ENCODE measurements at places on chromosomes 11 and 22.

DNA sequence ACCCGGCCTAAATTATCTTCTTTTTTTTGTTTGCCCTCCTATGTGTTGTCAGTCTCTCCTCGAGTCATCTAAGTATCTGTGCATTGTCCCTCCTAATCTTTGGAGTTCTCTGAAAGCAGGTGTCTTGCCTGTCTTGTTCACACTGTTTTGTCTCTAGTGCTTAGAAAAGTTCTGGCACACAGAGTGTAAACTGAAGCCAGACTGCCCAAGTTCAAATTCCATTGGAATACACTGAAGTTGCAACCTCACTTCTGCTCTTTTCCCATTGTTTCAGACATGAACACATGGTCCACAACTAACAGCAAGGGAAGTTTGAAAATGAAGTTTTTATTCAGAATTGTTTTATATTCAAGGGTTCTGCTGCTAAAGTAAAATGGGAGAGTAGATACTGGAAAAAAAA lies 38.7 kb downstream of the PAX6 start:
- no peak overlapping the region for H3K27ac ChIP-seq
- H3K36me3 ChIP-seq = no peaks in the 10 kb centered on the region
- H3K4me3 ChIP-seq = no peak overlapping the region
- no peak for DNase-seq
- no peaks in the 10 kb centered on the region for H3K4me1 ChIP-seq

DNA sequence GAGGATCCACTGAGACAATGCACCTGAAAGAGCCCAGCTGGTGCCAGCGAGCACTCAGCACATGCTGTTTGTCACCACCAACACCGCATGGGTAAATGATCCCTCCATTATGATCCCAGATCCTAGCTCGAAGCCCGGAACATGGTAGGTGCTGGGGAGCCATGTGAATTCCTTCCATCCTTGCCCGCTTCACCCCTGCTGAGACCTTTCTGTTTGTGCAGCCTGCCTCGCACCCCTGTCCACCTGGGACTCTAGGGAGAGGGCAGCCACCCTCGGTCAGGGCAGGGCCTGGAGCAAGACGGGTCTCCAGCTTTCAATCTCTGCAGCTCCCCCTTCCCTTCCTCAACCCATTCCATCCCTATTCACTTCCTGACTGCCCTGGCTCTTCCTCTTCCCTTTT lies 116.2 kb upstream of the ALX4 start:
- no peak overlapping the region for H3K27ac ChIP-seq
- no peaks in the 10 kb centered on the region for H3K36me3 ChIP-seq
- no peaks in the 10 kb centered on the region for H3K4me1 ChIP-seq
- H3K27me3 ChIP-seq = no peaks in the 10 kb centered on the region
- H3K4me3 ChIP-seq = no peak overlapping the region
- DNase-seq = no peak

DNA sequence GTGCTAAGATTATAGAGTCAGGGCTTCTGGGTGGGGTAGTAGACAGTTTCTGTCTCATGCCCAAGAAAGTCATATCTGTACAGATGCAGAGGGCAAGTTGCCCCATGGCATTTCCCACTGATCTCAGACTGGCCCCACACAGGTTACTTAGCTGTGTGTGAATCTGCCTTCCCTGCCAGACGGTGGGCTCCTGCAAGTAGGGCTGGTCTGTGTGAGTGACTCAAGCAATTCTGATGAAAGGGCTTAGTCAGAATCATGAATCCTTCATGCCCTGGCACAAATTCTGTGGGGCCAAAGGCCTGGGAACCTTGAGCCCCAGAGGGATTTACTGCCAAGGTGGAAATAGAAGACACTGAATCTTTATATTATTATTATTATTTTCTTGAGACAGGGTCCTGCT lies 30.4 kb downstream of the USH1C start:
- H3K4me3 ChIP-seq = no peak overlapping the region
- DNase-seq = no peak
- H3K27ac ChIP-seq = no peak overlapping the region
- H3K36me3 ChIP-seq = no peaks in the 10 kb centered on the region
- H3K27me3 ChIP-seq = no peaks in the 10 kb centered on the region

- no peak for DNase-seq
- no peaks in the 10 kb centered on the region for H3K4me1 ChIP-seq
- H3K36me3 ChIP-seq = no peaks in the 10 kb centered on the region
- no peak overlapping the region for H3K4me3 ChIP-seq
- no peak overlapping the region for H3K27ac ChIP-seq
Measured at GRCh38 chr11:94046796-94047195, 25.6 kb downstream of the HEPHL1 start.

DNA sequence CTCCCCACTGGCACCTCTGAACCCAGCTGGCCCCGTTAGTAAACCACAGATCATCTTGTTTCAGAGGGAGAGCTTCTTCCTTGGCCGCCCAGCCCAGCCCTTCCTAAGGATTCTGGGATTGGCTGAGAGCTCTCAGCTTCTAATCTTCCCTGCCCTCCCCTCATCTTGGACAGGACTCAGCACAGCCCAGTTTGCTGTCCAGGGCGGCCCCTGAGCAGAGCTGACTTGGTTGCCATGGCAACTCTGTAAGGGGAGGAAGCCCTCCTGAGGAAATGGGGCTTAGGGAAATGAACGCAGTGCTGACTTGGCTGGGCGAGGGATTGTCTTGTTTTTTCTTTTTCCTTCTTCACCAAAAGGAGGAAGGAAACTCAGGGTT lies 4.6 kb downstream of the APOL4 start:
- H3K4me1 ChIP-seq = peaks cover 19% of the 10 kb centered on the region
- H3K27me3 ChIP-seq = no peaks in the 10 kb centered on the region
- peak overlapping the region; percentile 1 for H3K4me3 ChIP-seq
- H3K36me3 ChIP-seq = no peaks in the 10 kb centered on the region

- H3K27me3 ChIP-seq = no peaks in the 10 kb centered on the region
- H3K4me1 ChIP-seq = no peaks in the 10 kb centered on the region
- H3K4me3 ChIP-seq = no peak overlapping the region
- no peaks in the 10 kb centered on the region for H3K36me3 ChIP-seq
- no peak overlapping the region for H3K27ac ChIP-seq
Measured at GRCh38 chr11:120501440-120501839, 10.1 kb upstream of the GRIK4 start.

DNA sequence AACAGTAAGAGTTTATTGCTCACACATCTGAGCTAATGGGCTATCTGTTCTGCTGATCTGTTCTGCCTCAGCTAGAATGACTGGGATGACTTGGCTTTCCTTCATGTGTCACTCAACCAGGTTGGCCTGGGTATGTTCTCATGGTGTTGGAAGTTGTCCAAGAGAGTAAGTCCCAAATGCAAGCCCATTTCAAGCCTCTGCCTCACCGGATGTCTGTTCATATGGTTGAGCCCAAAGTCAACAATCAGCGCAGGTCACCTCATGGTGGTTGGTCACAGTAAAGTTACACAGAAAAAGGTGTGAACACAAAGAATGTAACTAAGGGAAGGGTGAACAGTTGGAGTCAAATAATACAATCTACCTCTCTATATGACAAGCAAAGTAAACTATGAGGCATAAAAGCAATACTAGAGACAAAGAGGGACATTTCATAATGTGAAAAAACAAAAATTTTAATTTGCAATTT lies 1.9 kb downstream of the GDPD4 start:
- no peak overlapping the region for H3K27ac ChIP-seq
- DNase-seq = peak; percentile 6
- no peaks in the 10 kb centered on the region for H3K36me3 ChIP-seq
- H3K27me3 ChIP-seq = no peaks in the 10 kb centered on the region

DNA sequence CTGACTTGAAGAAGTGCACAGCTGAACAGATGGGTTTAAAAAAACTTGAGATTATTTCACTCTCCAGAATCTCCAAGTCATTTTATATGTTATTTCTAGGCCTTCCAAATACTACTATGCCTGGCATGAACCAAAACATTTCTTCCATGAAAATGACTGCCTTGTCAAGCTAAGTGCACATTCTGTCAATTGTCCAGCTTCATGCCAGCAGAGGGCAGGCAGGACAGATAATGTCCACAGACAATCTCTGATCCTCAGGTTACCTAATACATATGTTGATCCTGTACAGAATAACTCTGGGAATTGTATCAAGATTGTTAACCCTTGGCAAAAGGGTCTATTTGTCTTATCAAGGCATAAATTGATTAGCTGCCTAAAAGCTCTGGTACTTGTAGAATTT lies 229.5 kb downstream of the AASDHPPT start:
- H3K27me3 ChIP-seq = no peaks in the 10 kb centered on the region
- no peaks in the 10 kb centered on the region for H3K36me3 ChIP-seq
- no peak for DNase-seq

DNA sequence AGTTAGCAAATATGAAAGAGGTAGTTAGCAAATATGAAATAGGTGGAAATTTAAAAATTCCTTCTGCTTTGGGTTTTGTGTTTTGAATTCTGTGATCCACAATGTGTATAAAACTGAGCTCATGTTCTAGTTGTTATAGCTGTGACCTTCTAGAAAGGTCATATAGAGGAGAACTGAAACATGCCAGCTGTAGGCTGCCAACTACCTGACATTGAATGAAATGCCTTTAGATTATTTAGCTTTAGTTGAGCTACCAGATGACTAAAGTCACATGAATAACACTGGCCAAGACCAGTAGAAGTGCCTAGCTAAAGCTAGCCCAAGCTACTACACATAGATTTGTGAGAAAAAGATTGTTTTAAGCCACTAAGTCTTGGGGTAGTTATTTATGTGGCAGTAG lies 5.8 kb upstream of the TCN1 start:
- H3K27ac ChIP-seq = no peak overlapping the region
- DNase-seq = no peak
- no peaks in the 10 kb centered on the region for H3K4me1 ChIP-seq
- H3K36me3 ChIP-seq = no peaks in the 10 kb centered on the region

Data from SJCRH30 (cell line).